Fibroblast of skin of left quadriceps (primary cell): ENCODE measurements at places on chromosomes 1 and 21.

DNA sequence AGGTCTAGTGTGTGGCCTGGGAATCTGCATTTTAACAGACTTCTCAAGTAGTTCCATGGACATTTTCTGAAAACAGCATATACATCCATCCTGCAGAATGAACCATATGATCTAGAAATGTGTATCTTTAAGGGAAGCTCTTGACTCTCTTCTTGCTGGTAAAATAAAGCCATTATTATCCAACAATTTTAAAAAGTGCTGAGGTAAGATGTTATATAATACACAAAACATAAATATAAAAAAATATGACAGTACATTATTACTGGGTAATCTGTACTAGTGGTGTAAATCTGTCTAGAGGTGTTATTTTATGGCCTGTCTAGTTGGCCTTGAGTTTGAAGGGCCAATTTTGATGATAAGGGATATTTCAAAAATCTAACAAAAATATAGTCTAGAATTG, 201.2 kb downstream of the HMCN1 start:
- no peak for DNase-seq

- DNase-seq: no peak
These were observed 37.1 kb downstream of the TENT5C start for GRCh38 chr1:117642963-117643362.

GRCh38 chr21:46122758-46123683, 25.1 kb downstream of the COL6A2 start:
- DNase-seq: no peak

DNA sequence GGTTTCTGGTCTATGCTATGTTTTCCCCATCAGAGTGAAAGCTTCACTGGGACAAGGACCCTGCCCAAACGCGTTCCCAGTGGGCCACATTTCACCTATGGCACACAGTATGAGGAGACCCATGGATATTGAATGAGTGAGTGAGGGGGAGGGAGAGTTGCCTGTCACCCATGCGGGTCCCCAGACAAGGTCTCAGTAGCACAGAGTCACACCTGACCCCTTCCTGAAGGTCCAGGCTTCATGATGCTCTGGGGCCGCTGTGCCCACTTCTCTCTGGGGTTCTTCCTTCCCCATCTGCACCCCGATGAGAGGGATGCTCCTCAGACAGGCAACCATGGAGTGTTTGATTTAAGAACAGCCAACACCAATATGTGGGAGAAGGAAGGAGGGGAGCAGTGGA, 72.3 kb upstream of the CSF3R start:
- DNase-seq: no peak

DNA sequence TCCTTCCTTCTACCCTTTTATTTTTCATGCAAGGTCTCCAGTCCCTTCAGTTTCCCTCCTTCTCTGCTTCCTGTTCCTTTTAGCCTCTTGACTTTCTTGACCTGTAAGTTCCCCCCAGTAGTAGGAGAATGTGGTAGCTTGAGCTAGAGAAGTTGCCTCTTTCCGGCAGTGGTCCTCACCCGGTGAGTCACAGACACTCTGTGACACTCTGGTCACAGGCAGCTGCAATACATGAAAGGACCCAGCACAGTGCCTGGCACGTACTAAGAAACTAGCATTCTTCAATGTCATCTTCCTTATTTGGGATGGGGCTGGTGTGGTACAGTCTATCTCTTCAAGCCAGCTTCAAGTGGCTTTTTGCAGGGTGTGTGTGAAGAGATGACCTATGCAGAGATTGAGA, 16.0 kb downstream of the PFKFB2 start:
- DNase-seq: no peak
